ENCODE measurements at places on chromosomes 4 and X. TPM values are rescaled to one million over a fixed set of nuclear protein-coding genes. Genes with fewer than 3 reads are reported as not detected.

Gene GAGE1
- total RNA-seq, result not detected

Gene UGT8
- 0.62 TPM for total RNA-seq

Gene ITGB1BP2
- 140 TPM for total RNA-seq

Gene IL2RG
- 0.98 TPM for total RNA-seq

Gene FGFBP2
- 0.93 TPM for total RNA-seq

Gene RHOXF1
- total RNA-seq, result 0.09 TPM
